Body of pancreas (tissue), 4 donors: ENCODE measurements at places on chromosomes 5 and 9. TPM values are rescaled to one million over a fixed set of nuclear protein-coding genes. Genes with fewer than 3 reads are reported as not detected.

DNA sequence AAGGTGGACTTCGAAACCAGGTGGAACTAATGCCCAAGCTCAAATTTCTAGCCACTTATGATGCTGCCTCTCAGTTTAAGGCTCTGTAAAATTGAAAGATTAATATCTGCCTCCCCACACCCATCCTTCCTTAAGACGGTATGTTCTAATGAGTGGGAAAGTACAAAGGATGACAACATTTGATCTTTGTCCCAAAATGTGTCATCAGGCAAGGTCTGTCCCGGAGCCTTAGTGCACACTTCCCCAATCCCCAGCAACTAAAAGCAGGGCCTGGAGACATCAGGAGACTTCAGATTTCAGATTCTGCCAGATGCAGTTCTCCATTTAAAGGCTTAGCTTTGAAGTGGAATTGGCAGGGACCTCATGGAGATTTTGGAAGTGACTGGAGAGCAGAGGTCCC is 316.5 kb downstream of the ASTN2 start:
- DNase-seq, result no peak

- DNase-seq, result no peak
These were observed 2.6 kb upstream of the PSIP1 start for GRCh38 chr9:15513335-15513734.

DNA sequence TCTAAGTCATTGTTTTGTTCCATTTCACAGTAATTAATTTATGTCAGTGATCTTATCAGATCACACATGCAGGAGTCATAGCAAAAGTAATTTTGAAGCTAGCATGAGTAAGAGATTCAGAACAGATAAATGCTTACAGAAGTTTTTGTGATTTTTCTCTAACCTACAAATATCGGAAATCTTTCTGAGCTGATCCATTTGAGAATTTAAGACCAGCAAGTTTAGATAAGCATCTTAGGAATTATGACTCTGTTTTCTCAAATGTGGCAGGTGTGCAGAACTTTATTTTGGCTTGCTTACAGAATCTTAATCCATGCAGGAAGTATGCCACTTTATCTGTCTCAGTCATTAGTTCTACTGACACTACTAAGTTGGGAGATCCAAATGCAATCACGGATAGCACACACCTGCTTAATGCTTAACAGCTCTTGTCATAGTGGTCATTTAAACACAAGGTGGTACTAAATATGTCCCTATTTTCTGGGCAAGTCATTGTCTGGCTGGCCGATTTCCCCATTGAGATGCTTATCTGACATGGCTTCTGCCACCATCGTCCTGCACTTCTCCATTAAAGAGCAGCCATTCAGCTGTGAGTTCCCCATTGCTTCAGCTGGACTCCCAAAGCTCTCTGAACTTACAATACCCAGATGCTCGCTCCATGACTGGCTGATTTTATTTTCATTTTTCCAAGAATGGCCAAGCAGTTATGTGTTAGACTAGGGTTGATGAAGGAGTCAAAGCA is 305.4 kb upstream of the NUDT12 start:
- DNase-seq, result no peak

DNA sequence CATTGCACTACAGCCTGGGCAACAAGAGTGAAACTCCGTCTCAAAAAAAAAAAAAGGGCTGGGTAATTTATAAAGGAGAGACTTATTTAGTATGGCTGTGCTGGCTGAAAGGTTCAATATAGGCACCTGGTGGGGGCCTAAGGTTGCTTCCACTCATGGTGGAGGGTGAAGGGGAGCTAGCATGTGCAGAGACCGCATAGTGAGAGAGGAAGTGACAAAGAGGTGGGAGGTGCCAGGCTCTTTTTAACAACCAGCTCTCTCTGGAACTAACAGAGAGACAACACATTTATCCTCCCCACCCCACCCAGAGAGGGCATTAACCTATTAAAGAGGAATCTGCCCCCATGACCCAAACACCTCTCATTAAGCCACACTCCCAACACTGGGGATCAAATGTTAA is 28.9 kb upstream of the SERINC5 start:
- DNase-seq, result no peak

DNA sequence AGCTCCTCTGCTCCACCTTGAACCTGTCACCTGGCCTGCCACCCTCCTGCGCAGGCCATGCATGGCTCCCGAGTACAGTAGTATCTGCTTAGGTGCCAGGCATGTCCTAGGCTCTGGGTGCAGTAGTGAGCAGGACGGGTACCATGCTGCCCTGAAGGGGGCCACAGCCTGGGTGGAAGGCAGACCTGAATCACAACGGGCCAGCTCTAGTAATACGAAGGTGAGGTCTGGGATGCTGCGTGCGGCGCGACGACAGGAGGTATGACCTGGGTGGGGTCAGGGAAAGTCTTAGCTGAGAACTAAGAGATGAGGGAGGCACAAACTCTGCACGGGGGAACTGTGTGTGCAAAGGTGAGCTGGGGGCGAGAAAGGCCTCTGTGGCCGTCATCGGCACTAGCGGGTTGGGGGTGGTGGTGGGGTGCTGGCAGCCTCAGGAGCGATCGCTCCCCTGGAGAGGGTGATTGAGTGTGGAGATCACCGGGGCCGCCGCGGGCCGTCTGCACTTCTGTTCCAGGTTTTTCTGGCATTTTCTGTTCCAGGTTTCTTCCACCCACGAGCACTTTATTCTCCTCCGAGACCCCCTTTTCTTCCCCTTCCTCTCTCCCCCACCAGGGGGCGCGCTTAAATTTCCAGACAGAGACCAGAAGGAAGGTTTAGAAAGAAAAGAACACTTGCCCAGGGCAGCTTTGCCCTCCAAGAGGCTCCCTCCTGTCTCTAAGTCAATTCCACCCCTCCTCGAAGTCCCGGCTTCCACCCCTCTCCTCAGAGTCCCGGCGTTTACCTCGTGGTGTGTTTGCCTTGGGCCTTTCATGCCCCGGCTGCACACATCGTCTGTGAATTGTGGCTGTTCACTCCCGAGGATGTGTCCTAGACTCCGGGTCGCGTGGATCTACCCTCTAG is 15.1 kb downstream of the PDLIM4 start:
- DNase-seq, result peak; percentile 55

GRCh38 chr5:153780876-153781705 is 257.6 kb downstream of the FAM114A2 start:
- DNase-seq, result no peak

DNAH5 gene
- total RNA-seq, result 2.6 TPM

DNA sequence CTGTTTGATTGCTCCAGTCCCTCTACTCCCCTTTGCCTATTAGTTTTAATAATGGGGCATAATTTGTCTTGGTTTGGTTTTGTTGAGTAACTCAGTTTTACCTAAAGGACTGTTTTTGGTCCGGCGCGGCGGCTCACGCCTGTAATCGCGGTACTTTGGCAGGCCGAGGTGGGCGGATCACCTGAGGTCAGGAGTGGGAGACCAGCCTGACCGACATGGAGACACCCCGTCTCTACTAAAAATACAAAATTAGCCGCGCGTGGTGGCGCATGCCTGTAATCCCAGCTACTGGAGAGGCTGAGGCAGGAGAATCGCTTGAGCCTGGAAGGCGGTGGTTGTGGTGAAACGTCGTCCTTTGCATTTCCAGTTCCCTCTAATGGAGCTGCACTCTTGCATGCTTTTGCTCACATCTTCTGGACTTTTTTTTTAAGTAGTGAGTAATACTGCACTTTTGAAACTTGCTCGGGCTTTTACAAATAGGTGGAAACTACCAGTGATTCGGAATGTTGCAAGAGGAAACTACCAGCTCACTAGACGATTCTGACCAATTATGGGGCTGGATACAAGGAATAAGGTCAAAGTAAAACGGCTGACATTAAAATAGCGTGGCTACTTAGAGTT is 721 bp upstream of the MAML1 start:
- no peak for DNase-seq

ANKRD34B gene
- not detected for total RNA-seq

SUSD3 gene
- not detected for total RNA-seq

GABRA6 gene
- not detected for total RNA-seq

DMRTA1 gene
- total RNA-seq, result 3.3 TPM

DDX4 gene
- total RNA-seq, result not detected

DNA sequence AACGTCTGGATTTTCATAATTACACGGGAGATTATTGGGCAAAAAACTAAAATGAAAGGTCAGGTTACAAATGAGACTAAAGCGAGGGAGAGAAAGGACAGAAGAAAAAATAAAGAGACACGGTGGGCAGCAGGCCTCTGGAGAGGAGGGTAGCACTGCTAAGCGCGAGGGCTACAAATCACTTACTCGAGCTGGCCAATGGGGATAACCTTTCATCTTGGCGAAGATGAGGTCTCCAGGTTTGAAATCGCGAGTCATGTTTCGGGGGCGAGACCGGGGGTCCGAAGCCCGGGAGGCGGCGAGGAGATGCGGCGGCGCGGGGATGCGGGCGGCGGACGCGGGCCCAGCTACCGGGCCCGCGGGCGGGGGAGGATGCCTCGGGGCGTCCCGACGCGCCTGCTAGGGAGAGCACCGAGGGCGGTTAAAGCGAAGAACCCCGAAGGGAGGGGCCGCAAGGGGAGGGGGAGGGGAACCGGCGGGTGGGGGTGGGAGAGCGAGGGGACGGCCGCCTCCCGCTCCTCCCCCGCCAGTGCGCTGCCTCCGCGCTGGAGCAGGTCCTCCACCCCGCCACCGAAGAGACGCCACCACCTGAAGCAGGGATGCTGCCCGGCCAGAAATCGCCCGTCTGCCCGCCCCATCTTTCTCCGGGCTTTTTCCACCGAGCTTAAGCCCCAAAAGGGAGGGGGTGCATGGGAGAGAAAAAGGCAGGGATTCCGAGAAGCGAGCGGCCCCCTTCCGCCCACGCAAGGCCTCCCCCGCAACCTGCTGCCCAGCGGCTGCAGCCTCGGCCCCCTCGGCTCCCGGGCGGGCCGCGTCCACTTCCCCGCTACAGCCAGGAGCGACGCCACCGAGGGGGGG is 610 bp downstream of the PSIP1 start:
- DNase-seq, result peak; percentile 33

DNA sequence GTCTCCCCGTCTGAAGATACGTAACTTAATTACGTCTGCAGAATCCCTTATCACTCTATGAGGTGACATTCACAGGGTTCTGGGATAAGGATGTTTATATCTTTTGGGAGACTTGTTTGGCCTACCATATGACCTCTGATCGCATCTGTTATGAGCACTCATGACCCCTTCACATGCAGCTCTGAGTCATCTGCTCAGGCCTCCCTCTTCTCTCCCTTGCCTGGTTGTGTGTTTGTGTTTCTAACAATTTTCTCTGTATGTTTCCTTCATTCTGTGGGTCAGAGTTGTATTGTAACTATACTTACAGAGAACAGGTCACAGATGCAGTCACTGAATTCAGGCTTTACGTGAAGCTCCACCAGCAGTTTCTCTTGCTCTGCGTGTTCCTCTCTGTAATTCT is 330.6 kb downstream of the TENT4A start:
- DNase-seq, result no peak

PALM2AKAP2 gene
- 0.99 TPM for total RNA-seq

- no peak for DNase-seq
These were observed 11.4 kb downstream of the OCLN start for GRCh38 chr5:69504036-69504435.

MLLT3 gene
- 5.7 TPM for total RNA-seq

- DNase-seq, result peak; percentile 31
These were observed 498 bp downstream of the HAUS6 start for GRCh38 chr9:19102181-19102630.

- no peak for DNase-seq
These were observed 66.2 kb upstream of the SSBP2 start for GRCh38 chr5:81817086-81817485.

NR4A3 gene
- total RNA-seq, result 1.0 TPM

DNA sequence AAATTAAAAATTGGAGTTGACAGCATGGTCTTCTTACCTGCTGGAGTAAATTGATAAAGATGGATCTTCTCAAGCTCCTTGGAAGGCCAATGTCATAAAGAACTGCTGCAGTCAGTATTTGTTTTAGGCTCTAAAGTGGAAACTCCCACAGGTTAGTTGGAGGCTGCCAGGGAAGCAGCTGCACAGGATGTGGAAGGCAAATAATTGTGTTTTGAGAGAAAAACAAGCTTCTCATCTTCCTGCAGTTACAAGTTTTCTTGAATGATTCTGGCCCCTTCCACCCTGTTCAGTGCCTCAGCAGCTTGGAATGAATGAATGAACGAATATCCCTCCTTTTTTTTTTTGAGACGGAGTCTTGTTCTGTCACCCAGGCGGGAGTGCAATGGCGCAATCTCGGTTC is 13.9 kb downstream of the MROH2B start:
- DNase-seq, result no peak

- DNase-seq, result no peak
These were observed 92.8 kb upstream of the PITX1 start for GRCh38 chr5:135126688-135127438.

IL17B gene
- total RNA-seq, result not detected

NUTM2F gene
- not detected for total RNA-seq

GRCh38 chr5:69265931-69266330 is 31.2 kb downstream of the CDK7 start:
- no peak for DNase-seq

SPINK13 gene
- 2.6 TPM for total RNA-seq

DNA sequence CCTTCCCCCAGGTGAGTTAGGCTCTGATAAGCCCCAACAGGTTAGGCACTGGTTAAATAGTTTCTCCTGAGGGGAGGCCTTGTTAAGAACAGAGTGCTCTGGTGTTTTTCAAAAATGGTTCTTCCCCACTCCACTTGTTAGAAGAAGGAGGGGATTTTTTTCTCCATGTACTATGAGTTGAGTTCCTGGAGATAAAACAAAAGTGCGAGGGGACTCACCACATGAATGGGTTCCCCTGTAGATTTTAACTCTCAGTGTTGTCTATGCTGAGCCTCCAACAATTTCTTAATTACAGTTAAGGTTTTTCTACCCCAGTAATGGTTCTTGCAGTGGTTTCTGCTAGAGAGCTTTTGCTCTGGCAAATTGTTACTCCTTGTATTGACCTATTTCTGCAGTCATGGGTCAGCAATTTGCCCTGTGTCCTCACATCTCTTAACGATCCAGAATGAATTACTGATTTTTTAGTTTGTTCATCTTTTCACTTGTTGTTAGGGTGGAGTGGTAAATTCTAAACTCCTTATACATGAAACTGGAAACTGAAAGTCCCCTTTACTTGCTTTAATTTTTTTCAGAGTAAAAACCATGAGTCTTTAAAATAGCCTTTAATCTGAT is 44.4 kb downstream of the SCAMP1 start:
- no peak for DNase-seq

- no peak for DNase-seq
These were observed 132.7 kb downstream of the TSSK1B start for GRCh38 chr5:113302120-113302519.

LCP2 gene
- total RNA-seq, result 2.6 TPM

SPATA31A3 gene
- not detected for total RNA-seq

GRCh38 chr9:70347046-70347445 is 67.4 kb downstream of the KLF9 start:
- DNase-seq, result no peak

- DNase-seq, result no peak
These were observed 80.1 kb downstream of the EFNA5 start for GRCh38 chr5:107590686-107591085.

IFNA10 gene
- not detected for total RNA-seq
